ENCODE measurements at places on chromosomes 7 and 10.
A peak's percentile ranks its signal among the peaks of the same experiment; 100 is the strongest.

GRCh38 chr7:75866489-75867389 is 12.1 kb upstream of the RHBDD2 start:
- peak; percentile 33 for DNase-seq

DNA sequence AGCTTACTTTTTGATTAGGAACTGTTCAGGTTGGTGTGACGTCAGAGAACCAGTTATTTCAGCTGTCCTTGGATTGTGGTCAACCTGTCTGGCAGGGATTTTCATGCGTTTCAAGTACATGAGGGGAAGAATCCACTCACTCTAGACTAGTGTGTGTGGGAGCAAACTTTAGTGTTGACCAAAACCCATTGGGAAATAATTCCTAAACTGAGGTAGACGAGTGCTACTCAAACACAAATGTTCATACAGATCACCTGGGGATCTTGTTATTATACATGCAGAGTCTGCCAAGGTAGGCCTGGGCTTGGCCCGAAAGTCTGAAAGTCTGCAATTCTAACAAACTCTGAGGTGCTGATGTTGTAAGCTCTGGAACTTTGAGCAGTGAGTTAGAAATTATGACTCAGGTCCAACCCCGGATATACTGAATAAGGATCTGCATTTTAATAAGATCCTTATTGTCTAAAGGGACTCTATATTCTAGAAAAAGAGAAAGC is 111.1 kb upstream of the CREB5 start:
- no peak for DNase-seq

DNA sequence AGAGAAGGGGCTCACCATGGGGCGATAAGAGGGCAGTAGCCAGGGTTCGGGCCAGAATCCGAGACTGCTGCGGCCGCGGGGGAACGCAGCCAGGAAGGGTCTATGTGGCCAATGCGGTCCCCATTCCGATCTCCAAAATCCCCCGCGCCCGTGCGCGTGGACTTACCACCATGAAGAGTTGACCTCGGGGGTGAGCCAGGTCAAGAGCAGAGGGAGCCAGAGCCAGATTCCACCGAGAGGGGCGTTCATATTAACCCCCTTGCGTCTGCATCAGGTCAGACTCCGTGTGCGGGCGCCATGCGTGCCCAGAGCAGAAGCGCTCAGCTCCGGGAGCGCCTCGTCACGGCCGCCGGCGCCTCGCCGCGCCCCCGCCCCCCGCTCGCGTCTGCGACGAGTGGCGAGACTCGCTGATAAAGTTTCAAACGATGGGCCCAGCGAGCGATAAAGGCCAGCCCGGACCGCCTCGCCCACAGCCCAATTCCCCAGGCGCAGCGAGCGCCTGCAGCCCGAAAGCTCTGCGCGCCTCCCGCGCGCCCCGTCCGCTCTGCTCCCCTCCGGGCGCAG is at the start of gene WNT2:
Gene WNT2 (minus strand): TSS at position 318 of the 564 bp plus-strand sequence. CDS start 69 bp downstream, at position 249.
- DNase-seq = no peak

GRCh38 chr7:94029976-94030375 is 25.8 kb upstream of the BET1 start:
- no peak for DNase-seq

- DNase-seq = no peak
Observed at GRCh38 chr10:49549640-49550346, 10.9 kb upstream of the ERCC6 start.

- DNase-seq = no peak
Observed at GRCh38 chr10:126569513-126570244, 100.8 kb downstream of the C10orf90 start.

DNA sequence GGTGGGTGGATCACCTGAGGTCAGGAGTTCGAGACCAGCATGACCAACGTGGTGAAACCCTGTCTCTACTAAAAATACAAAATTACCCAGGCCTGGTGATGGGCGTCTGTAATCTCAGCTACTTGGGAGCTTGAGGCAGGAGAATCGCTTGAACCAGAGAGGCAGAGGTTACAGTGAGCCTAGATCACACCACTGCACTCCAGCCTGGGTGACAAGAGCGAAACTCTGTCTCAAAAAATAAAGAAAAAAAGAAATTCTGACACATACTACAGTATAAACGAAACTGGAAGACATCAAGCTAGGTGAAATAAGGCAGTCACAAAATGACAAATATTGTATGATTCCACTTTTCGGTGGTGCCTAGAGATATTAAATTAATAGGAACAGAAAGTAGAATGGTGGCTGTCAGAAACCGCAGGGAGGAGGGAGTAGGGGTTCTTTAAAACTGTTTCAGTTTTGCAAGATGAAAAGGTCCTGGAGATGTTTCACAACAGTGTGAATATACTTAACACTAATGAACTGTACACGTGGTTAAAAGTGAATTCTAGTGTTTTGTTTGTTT is 23.2 kb downstream of the PILRA start:
- DNase-seq = no peak

DNA sequence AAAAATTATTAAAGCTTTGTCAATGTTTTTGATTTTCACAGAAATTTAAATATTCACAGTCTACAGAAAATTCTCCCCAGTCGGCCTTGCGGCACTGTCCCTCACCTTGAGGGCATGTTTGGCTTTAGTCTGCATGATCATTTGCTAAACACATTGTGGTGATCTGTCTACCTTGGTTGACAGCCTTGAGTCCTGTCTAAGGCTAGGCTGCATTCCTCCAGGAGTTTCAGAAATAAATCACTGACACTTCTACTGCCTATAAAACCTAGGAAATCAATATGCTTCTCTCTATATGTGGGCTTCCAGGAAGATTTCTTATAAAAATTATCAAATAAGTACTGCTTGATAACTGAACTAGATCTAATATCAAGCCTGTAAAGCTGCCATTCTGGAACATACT is 430.7 kb upstream of the GRM3 start:
- DNase-seq = no peak

GRCh38 chr10:63273577-63273976 is 140.4 kb downstream of the NRBF2 start:
- peak; percentile 63 for DNase-seq

GRCh38 chr10:128481152-128481840 is 355.1 kb upstream of the MKI67 start:
- DNase-seq = no peak

DNA sequence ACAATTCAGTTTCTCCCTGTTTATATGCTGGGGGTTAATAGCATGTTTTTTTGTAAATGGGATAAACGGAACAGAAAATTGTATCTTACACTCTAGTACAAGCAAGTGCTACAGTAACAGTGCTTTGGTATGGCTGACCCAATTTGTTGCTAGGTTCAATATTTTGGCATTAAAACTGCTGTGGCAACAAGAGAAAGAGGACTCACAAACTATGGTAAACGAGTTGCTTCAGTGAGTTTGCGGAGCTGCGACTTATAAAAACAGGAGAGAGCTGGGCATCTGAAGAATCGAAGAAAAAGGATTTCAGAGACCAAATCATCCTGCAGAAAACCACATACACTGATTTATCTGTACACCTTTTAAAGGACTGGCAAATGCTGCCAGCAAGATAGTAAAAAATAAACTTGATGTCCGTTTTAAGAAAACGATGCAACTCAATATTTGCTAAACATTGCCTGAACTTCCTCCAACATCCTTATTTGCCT is 2.2 kb downstream of the GLUD1 start:
- DNase-seq = no peak

- DNase-seq = no peak
Observed at GRCh38 chr10:112202561-112203241, 19.1 kb upstream of the GPAM start.

DNA sequence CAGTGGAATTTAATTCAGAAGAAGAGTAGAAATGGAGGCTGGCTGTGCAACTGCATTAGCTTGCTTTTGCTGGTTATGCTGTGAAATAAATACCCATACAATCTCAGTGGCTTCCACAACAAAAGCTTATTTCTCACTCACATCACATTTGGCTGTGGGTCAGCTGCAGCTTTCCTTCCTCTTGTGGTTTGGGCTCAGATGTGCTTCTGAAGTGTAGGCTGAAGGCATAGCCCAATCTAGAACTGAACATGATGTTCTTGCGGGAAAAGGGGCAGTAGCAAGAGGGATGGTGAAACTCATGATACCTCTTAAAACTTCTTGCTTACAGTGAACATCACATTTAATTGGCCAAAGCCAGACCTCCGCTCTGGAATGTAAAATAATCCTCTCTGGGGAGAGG is 119.9 kb downstream of the HECW1 start:
- DNase-seq = no peak

GRCh38 chr10:12568391-12569009 is 219.2 kb downstream of the CAMK1D start:
- DNase-seq = no peak

DNA sequence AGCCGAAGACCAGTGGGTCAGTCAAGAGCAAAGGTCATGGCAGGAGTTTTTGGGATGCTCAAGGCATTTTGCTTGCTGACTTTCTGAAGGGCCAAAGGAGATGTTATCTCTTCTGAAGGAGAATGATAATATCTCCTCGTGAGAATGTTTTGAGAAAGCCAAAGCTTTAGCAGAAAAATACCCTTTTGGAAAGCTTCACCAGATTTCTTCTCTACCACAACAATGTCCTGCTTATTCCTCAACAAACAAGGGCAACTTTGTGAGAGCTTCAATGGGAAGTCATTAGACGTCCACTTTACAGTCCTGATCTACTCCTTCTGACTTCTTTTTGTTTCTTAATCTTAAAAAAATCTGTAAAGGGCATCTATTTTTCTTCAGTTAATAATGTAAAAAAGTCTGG is 132.8 kb upstream of the DNAJB12 start:
- DNase-seq = no peak

GRCh38 chr7:105068886-105069285 is 54.9 kb downstream of the KMT2E start:
- no peak for DNase-seq

DNA sequence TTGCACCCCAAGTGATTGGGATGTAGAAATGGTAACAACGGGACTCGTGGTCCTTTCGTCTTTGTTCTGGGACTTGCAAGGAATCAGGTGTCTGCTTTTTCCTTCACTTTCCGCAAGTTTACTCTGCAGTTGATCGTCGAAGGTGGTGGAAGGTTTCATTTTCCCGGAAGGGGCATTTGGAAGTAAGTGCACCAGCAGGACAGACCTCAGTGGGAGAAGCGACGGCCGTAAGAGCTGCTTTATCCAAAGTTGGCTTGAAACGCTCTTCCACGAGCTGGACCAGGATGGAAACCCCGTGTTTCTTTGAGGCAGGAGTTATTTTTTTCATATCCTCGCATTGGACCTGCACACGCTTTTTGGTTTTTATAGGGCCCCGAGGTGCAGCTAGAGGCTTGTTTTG is 1.2 kb downstream of the BRI3 start:
- no peak for DNase-seq

DNA sequence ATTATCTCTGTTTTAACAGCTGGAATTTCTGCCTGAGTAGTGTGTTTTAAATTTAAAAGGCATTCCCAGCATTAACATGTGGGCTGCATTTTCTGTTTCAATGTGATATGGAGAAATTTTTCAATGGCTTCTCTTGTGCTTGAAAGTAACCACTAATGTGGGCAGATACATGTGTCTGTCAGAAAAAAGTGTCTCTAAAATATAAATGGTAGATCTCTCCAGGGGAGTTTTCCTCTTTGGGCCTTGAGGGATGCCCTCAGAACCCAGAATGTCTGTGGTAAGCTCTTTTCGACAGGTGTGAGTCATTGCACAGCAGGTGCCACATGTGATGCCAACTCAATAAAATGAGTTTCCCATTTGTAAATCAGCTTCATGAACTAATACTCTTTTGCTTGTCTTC is 221.1 kb downstream of the SEMA3E start:
- no peak for DNase-seq

GRCh38 chr10:129413024-129413423 is 54.0 kb upstream of the MGMT start:
- no peak for DNase-seq

DNA sequence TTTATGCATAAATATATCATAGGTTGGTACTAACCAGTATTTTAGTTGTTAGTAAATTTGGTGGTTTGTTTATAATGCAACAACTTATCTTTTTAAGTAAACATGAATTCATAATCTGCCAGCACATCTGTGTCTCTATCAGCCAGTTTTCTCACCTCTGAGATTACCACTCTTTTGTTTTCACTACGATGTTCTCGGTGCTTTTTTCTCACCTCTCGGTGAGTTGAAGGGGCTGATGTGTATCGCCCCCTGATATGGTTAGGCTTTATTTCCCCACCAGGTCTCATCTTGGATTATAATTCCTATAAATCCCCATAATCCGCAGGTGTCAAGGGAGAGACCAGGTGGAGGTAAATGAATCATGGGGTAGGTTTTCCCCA is 114.1 kb downstream of the CAMK1D start:
- no peak for DNase-seq

DNA sequence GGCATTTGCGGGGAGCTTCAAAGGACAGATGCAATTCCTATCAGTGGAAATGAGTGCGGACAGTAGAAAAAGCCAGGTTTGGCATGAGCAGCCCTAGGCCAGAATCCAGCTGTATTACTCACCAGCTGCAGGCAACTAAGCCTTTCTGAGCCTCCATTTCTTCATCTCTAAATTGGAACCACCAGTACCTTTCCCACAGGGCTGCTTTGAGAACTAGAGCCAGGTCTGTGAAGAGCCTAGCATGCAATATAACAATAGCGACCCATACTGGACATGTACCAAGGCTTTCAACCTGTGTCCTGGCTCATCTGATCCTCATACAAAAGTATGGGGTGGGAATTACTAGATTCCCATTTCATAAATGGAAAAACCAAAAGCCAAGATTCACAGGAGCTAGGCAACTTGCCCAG is 101.0 kb downstream of the GSAP start:
- DNase-seq = no peak

DNA sequence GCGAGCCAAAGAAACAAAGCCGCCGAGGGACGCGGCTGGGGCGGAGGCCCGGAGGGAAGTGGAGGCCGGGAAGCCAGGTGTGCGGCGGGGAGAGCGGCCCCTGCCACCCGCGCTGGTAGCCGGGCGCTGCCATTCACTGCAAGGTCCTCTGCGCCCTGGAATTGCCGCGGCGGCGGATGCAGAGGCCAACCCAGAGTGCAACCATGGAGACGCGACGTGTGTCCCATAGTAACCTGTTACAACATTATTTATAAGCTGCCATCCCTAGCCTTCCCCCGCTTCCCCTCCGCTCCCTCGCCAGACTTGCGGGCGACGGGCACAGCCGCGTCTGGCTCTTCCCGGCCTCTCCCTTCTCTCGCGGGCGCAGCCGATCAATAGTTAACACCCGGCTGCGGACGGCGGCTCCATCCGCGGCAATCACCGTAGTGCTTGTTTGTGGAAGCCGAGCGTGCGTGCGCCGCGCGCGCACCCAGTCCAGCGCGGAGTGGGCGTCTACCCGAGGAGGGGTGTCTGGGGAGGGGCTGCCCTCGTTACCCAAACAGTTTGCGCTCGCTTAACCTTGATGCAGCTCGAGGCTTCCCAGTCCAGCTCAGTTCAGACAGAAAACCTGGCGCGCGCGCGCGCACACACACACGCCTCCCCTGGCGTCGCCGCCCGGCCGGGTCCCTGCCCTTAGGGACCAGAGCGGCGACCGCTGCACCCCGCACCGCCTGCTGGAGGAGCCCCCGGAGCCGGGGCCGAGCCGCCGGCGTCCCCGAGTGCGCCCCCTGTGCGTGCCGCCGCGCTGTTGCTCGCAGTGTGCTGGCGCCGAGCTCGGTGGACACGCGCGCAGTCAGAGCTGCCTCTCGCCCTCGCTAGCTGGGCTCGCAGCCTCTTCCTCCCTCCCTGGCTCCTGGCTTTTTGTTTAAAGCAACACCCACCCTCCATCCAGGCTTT is 165.4 kb upstream of the DPP6 start:
- no peak for DNase-seq

GRCh38 chr10:5632446-5632845 is 33.9 kb downstream of the ASB13 start:
- no peak for DNase-seq

All from pulmonary artery endothelial cell (primary cell).